ENCODE measurements at places on chromosomes 6 and 20.

DNA sequence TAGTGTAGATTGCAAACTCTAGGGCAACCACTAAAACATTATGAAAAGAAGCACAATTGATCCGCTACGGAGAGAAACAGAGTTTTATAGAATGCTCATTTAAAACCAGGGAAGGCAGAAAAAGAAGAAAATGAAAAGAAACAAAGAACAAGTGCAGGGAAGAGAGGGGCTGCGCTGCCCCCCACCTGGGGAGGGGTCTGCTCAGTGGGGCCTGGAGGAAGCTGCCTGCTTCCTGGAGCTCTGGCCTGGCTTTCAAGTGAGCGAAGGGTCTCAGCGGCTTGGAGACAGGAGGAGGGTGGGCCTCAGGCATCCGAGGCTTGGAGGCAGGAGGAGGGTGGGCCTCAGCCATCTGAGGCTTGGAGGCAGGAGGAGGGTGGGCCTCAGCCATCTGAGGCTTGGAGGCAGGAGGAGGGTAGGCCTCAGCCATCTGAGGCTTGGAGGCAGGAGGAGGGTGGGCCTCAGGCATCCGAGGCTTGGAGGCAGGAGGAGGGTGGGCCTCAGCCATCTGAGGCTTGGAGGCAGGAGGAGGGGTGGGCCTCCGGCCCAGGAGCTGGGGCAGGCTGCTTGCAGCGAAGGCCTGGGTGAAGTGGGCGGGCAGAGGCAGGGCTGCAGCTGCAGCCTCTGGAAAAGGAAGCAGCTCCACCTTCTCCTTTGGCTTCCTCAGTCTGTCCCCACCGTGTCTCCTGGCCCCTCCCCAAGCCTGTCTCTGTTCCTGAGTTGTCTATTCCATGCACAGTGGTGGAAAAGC is 406.3 kb downstream of the TAF4 start:
- DNase-seq, result no peak

- no peak for DNase-seq
These were observed 64.2 kb downstream of the GCNT2 start for GRCh38 chr6:10585209-10585845.

DNA sequence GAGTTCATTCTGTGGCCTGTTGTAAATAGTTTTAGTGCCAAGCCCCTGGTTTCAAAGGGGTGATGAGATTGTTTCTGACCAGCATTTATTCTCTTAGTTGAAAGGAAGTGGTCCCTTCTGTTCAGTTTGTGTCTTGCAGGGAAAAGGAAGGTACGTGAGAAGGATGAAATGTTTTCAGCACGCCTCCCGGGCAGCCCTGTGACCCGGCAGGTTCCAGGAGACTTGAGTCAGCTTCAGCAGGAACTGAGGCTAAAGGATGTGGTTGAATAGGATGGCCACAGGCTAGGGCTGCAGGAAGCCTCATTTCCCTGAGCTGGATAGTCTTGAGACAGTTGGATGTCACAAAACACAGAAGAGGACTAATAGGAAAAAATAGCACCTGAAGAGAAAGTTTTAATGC is 132.4 kb upstream of the SYNDIG1 start:
- DNase-seq, result no peak

- DNase-seq, result no peak
These were observed 162.0 kb upstream of the EPHA7 start for GRCh38 chr6:93581371-93581770.

GRCh38 chr6:75103431-75103830 is 102.4 kb downstream of the COL12A1 start:
- no peak for DNase-seq

GRCh38 chr6:70171236-70171635 is 131.6 kb downstream of the COL9A1 start:
- DNase-seq, result no peak

DNA sequence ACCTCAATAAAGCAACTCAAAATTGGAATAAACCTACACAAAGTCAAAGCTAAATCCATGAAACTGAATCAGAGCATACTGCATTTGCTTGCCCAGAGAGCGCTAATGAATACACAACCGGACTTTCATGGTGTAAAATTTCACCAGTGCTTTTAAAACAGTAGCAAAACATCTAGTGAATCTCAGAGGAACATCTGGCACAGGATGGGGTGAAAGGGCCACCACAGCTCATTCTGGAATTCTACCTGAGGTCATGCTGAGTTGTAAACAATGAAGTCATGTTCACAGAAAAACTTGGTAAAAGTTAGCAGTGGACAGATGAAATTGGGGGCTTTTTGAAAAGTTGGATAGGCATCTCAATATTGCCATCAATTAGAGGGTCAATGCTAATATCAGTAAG is 125.6 kb upstream of the STXBP5 start:
- DNase-seq, result no peak

DNA sequence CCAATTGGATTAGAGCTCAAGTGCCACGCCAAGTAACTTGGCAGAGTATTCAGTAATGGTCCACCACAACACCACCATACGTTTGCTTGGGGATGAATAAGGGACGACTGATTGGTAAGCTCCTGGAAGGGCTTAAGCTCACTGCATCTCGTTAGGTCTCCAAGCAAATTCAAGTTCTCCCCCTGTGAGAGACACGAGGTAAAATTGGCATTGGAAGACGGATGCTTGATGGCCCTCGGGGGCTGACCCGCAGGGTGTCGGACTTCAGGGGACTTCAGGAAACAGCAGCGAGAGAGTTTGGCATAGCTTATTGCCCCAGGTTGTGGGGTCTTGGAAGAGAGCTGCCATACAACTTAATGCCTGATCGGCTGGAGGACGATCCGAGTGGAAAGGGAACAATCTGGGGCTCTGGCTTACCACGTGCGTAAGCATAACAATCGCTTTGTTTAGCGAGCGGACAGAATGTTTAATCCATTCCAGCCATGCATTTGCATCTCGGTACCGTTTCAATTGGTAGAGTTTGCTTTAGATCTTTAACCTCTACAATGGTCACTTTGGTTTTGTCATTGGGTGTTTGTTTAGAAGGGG is 4.8 kb upstream of the ZNFX1 start:
- DNase-seq, result no peak

DNA sequence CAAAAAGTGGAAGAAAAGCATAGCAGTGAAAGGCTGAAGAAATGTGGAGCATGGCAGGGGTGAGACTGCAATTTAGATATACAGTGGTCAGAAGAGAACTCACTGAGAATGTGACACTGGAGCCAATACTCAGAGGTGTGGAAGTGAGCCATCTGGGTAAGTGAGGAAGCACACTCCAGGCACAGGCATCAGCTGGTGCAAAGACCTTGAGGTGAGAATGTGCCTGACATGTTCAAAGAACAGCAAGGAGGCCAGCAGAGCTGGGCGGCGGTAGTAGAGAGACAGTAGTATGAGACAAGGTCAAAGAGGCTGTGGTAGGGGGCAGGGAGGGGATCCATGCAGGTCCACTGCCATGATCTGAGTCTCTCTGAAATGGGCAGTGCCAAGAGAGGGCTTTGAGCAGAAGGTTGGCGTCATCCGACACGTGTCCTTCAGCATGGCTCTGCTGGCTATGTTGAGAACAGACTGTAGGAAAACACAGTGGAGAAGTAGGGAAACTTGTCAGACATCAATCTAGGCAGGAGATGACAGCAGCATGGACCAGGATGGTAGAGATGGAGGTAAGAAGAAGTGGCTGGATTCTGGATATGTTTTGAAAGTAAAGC is 84.4 kb downstream of the PLCG1 start:
- no peak for DNase-seq

GRCh38 chr20:2838170-2838797 is 2.2 kb downstream of the PCED1A start:
- DNase-seq, result no peak

DNA sequence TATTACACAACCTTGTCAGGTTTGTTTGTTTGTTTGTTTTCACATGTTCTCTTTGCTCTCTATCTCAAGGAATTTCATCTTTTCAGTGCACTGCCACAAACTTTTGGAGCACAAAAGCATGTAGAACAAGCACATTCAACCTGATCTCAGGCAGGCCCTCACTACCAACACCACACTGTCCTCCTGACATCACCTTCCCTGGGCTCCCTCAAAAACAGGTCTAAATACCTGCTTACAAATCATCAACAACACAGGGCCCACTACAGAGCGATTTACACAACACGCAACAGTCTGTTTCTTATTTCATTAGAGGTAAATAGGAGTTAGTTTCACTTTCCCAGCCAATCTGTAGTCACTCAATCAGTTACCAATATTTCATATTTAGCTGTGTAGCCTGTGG is 241.4 kb downstream of the EPHA7 start:
- no peak for DNase-seq

DNA sequence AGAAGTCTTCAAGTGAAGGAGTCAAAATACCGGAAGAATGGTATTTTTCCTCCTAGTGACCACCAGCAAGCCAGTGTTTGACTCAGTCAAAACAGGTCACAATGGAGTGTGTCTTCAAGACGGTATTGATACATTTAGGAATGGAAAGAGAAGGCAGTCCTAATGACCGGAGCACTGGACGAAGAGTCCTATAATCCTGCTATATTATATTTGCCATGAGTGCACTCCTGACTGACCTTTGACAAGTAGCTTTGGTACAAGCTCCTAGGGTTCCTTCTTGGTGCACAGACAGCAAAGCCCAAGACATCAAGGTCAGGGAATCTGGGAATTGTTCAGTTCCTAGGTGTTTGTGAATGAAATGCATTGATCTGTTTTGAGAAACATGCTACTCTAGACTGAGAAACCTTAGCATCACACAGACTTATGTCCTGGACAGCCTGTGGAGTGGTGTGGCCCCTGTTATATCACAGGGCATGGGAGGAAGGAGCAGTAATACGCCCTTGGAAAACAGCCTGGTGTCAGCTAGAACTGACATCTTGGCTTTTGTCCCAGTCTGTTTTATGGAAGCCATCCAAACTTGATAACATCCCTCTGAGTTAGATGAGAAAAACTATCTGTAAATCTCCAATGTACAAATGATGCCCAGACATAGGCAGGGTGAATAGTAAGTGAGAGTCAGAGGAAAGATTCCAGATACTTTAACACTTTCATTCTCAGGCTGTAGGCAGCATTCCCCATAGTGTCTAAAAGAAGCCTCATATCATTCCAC is 18.5 kb downstream of the NOX3 start:
- no peak for DNase-seq

DNA sequence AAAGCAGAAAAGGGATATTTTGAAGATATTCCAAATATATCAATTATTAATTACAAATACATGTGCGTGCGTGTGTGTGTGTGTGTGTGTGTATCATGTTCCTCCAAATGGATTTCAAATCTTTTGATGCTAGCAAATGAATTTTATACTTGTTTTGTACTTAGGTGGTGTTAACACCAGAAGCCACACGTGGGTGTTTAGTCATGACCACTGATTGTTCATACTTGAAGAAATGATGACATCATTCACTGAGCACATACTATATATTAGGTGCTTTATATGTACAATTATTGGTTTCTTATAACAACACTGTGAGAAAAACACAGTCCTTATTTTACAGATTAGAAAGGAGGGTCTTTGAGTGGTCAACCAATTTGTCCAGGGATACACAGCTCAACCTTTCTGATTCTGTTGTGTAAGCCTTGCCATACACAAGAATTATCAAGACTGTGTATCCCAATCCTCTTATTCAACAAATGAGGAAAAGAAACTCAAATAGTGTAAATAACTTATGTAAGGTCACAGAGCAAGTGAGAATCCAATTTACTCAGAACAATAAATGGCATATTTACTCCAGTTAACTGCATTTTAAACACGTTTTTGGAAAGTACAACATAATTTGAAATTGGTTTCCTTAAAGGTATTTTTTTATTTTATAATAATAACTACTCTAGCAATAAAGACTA is 88.5 kb downstream of the BCAS1 start:
- no peak for DNase-seq

DNA sequence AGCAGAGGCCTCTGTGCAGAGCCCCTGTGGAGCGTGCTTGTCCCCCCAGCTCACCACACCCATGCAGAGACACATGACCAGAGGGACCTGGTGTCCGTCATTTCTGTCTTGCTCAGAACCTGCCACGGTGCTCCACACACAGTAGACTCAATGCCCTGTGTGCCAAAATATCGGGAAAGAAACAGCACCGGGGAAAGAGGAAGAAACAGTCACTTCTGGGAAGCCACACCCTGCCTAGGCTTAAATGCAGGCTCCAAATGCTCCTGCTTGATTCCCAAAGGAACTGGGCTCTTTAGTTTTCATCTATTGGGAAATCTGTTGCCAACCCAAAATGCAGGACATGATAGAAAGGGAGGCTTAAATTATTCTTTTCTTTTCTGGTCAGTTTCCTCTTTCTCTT is 503.9 kb downstream of the CD83 start:
- DNase-seq, result no peak

- DNase-seq, result no peak
These were observed 140.0 kb downstream of the CFAP61 start for GRCh38 chr20:20192366-20192765.

DNA sequence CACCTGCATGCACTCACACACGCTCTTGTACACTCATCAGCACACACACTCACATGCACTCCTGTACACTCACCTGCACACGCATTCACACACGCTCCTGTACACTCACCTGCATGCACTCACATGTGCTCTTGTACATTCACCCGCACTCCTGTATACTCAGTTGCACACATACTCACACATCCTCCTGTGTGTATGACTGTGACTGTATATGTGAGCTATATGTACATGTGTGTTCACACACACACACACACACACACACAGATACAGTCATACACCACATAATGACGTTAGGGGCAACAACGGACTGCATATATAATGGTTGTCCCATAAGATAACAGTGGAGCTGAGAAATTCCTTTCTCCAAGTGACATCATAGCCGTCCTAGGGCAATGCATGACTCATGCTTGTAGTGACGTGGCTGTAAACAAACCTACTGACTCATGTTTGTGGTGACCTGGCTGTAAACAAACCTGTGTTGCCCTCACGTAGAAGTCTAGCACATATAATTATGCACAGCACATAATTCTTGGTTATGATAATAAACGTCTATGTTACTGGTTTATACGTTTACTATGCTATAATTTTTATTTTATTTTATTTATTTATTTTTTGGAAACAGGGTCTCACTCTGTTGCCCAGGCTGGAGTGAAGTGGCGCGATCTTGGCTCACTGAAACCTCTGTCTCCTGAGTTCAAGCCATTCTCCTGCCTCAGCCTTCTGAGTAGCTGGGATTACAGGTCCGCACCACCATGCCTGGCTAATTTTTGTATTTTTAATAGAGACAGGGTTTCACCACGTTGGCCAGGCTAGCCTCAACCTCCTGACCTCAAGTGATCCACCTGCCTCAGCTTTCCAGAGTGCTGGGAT is 22.8 kb upstream of the TAF4 start:
- no peak for DNase-seq

DNA sequence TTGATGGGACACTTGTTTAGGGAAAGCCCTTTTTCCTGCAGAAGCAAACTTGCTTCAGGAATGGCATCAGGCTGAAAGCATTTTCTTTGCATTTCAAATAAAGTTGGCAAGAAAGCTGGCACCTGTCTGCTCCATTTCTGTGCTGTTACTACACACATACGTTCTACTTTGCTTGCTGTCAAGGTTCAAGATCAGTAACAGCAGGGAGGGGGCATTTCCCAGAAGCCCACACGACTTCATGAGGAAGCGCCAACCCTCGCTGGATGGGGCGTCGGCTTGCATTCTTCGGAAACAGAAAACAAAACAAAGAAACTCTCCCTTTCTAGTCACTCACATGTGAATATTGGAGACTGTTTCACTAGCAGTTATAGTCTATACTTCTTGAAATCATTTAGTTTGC is 46.4 kb downstream of the AKAP12 start:
- DNase-seq, result no peak

Measured in progenitor cell of endocrine pancreas (in vitro differentiated cells).